Muscle of back (tissue), 13 donors: ENCODE measurements at places on chromosomes 11 and 22. TPM values are rescaled to one million over a fixed set of nuclear protein-coding genes. Genes with fewer than 3 reads are reported as not detected.

Gene CDC45
- 7.4 TPM for polyA plus RNA-seq

Gene GUCY1A2
- 9.2 TPM for polyA plus RNA-seq

Gene SYT13
- 0.44 TPM for polyA plus RNA-seq

Gene PTDSS2
- polyA plus RNA-seq = 31.5 TPM

Gene TMPRSS6
- polyA plus RNA-seq = not detected

Gene PLA2G3
- polyA plus RNA-seq = not detected

Gene ACTN3
- 28.1 TPM for polyA plus RNA-seq

Gene CREBZF
- 50.6 TPM for polyA plus RNA-seq

Gene ACR
- not detected for polyA plus RNA-seq

Gene RAG1
- 16.7 TPM for polyA plus RNA-seq

Gene NCF4
- polyA plus RNA-seq = 4.5 TPM
